ENCODE measurements at places on chromosomes 2 and 18. TPM values are rescaled to one million over a fixed set of nuclear protein-coding genes. Genes with fewer than 3 reads are reported as not detected.

The BOLL gene
- 256 TPM for polyA plus RNA-seq

The LYG2 gene
- not detected for polyA plus RNA-seq

The CRYGB gene
- not detected for polyA plus RNA-seq

The DNAJC5G gene
- 65.0 TPM for polyA plus RNA-seq

The FEV gene
- polyA plus RNA-seq, result not detected

The GAREM2 gene
- 4.6 TPM for polyA plus RNA-seq

The IL18RAP gene
- 0.47 TPM for polyA plus RNA-seq

The TMEM163 gene
- 24.0 TPM for polyA plus RNA-seq

The TUBB8B gene
- polyA plus RNA-seq, result 5.7 TPM

The SPDYA gene
- polyA plus RNA-seq, result 93.7 TPM

The ABCB11 gene
- 16.1 TPM for polyA plus RNA-seq

The SNX17 gene
- 96.5 TPM for polyA plus RNA-seq

The VPS54 gene
- polyA plus RNA-seq, result 27.4 TPM

The PLCL1 gene
- polyA plus RNA-seq, result 2.6 TPM

The ARHGAP28 gene
- 161 TPM for polyA plus RNA-seq

GRCh38 chr2:238413368-238413767 is 13.4 kb upstream of the ASB1 start:
- H3K27ac ChIP-seq, result no peak overlapping the region
- no peaks in the 10 kb centered on the region for H3K36me3 ChIP-seq
- no peaks in the 10 kb centered on the region for H3K27me3 ChIP-seq
- no peaks in the 10 kb centered on the region for H3K4me1 ChIP-seq
- no peak for DNase-seq

GRCh38 chr2:237870126-237870525 is 10.7 kb downstream of the RAMP1 start:
- H3K27ac ChIP-seq, result no peak overlapping the region
- H3K36me3 ChIP-seq, result no peaks in the 10 kb centered on the region
- H3K4me3 ChIP-seq, result no peak overlapping the region
- H3K27me3 ChIP-seq, result no peaks in the 10 kb centered on the region

DNA sequence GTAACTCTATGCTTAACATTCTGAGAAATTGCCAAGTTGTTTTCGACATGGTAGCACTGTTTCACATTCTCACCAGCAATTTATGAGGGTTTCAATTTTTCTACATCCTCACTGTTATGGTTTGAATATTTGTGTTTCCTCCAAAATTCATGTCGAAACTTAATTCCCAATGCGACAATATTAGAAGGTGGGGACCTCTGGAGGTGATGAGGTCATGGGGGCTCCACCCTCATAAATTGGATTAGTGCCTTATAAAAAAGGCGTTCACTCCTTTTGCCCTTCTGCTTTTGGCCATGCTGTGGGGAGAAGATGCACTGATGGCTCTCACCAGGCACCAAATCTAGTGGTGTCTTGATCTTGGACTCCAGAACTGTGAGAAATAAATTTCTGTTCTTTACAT is 110.3 kb downstream of the HRH4 start:
- no peak overlapping the region for H3K4me3 ChIP-seq
- H3K27me3 ChIP-seq, result no peaks in the 10 kb centered on the region
- H3K27ac ChIP-seq, result no peak overlapping the region
- H3K36me3 ChIP-seq, result no peaks in the 10 kb centered on the region

GRCh38 chr18:22451796-22452195 is 34.1 kb upstream of the CTAGE1 start:
- H3K27me3 ChIP-seq, result no peaks in the 10 kb centered on the region
- H3K36me3 ChIP-seq, result no peaks in the 10 kb centered on the region
- peaks cover 9% of the 10 kb centered on the region for H3K4me1 ChIP-seq
- H3K4me3 ChIP-seq, result no peak overlapping the region

GRCh38 chr18:39230086-39230803 is 1664.6 kb upstream of the CELF4 start:
- no peak overlapping the region for H3K27ac ChIP-seq
- no peak overlapping the region for H3K4me3 ChIP-seq
- DNase-seq, result no peak
- H3K4me1 ChIP-seq, result no peaks in the 10 kb centered on the region
- H3K27me3 ChIP-seq, result no peaks in the 10 kb centered on the region

DNA sequence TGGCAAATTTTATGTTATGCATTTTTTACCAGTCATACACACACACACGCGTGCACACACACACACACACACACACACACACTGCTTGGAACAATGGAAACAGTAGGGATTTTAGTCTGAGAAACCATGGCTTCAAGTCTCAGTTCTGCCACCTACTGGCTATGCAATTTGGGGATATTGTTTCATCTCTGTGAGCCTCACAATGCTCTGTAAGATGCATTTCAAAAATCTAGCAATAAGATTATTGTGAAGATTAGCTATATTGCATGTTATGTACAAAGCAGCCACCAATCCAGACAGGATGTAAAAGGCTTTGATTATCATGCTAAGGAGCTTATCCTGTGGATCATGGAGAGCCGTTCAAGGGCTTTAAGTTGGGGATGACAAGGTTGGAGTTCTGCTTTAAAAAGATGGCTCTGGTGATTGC is 401.4 kb downstream of the NBAS start:
- DNase-seq, result peak; percentile 31
- H3K27me3 ChIP-seq, result no peaks in the 10 kb centered on the region
- no peak overlapping the region for H3K4me3 ChIP-seq
- no peak overlapping the region for H3K27ac ChIP-seq
- H3K4me1 ChIP-seq, result peaks cover 3% of the 10 kb centered on the region

GRCh38 chr2:237638176-237638575 is 10.8 kb downstream of the LRRFIP1 start:
- no peak overlapping the region for H3K4me3 ChIP-seq
- H3K4me1 ChIP-seq, result no peaks in the 10 kb centered on the region

GRCh38 chr2:98310010-98310409 is 36.2 kb upstream of the CNGA3 start:
- H3K4me1 ChIP-seq, result no peaks in the 10 kb centered on the region
- H3K36me3 ChIP-seq, result no peaks in the 10 kb centered on the region
- H3K27me3 ChIP-seq, result no peaks in the 10 kb centered on the region
- no peak overlapping the region for H3K4me3 ChIP-seq
- H3K27ac ChIP-seq, result no peak overlapping the region

DNA sequence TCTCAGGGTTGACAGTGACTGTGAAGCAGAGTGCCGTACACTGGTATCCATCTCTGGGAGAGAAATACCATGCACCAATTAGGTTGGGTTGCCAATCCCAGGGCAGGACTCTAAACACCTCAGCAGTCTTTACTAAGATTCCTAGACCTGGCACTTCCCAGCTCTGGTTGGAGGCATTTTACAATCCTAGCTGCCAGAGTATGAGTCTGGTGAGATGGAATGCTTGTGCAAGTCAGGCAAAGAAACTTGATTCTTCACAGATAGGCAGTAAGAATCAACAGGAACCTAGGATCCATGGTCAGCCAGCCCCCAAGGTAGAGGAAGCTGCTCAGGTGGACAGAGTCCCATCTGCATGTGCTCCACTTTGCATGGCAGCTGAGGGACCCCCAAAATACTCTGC is 6.0 kb upstream of the UGT1A5 start:
- no peaks in the 10 kb centered on the region for H3K36me3 ChIP-seq
- no peak overlapping the region for H3K27ac ChIP-seq
- H3K4me3 ChIP-seq, result no peak overlapping the region
- no peaks in the 10 kb centered on the region for H3K27me3 ChIP-seq

DNA sequence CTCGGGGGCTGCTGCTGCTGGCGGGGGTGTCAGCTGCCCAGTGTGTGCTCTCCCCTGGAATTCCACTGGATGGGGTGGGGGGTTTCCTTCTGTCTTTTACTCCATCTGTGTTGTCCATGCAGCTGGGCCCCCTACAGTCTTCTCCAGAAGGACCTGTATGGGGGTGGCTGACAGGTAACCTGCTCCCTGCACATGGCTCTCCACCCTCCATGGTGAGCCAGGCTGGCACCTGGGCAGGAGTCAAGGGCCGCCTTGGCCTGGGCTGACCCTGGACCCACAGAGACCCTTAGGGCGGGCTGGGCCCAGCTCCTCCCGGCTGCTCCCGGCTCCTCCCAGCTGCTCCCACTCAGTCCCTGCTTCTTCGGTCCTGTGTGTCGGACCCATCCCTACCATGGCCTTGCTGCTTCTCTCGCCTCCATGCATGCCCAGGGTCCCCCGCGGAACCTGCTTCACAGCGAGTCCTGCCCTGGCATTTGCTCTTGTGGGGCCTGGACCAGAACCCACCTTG is 15.0 kb downstream of the SNTG2 start:
- no peaks in the 10 kb centered on the region for H3K36me3 ChIP-seq
- H3K27ac ChIP-seq, result no peak overlapping the region
- no peak overlapping the region for H3K4me3 ChIP-seq
- no peaks in the 10 kb centered on the region for H3K27me3 ChIP-seq
- no peaks in the 10 kb centered on the region for H3K4me1 ChIP-seq
- DNase-seq, result no peak

- H3K4me3 ChIP-seq, result peak overlapping the region; percentile 99
- DNase-seq, result peak; percentile 47
- peak overlapping the region; percentile 92 for H3K27ac ChIP-seq
- H3K36me3 ChIP-seq, result no peaks in the 10 kb centered on the region
- H3K4me1 ChIP-seq, result no peaks in the 10 kb centered on the region
- H3K27me3 ChIP-seq, result no peaks in the 10 kb centered on the region
Measured at GRCh38 chr18:46174342-46175041, 70.3 kb downstream of the HAUS1 start.

DNA sequence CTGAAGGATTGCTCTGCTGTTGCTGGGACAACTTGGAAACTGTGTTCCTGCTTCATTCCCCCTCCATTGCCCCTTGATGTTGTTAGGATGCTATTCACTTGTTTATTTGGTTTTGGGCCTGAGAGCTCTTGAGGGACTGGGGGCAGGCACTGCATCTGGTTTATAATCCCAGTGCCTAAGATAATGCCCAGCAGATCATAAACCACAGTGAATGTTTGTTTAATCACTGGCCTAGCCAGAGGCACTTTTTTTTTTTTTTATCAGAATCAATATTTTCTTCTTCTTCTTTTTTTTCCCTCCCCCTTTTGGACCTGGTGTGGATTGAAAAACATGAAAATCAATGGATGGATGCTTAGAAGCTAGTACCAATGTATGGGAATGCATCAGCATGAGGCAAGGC is 38.1 kb downstream of the KCNS3 start:
- peaks cover 20% of the 10 kb centered on the region for H3K4me1 ChIP-seq
- H3K4me3 ChIP-seq, result no peak overlapping the region
- no peak overlapping the region for H3K27ac ChIP-seq
- H3K36me3 ChIP-seq, result no peaks in the 10 kb centered on the region

DNA sequence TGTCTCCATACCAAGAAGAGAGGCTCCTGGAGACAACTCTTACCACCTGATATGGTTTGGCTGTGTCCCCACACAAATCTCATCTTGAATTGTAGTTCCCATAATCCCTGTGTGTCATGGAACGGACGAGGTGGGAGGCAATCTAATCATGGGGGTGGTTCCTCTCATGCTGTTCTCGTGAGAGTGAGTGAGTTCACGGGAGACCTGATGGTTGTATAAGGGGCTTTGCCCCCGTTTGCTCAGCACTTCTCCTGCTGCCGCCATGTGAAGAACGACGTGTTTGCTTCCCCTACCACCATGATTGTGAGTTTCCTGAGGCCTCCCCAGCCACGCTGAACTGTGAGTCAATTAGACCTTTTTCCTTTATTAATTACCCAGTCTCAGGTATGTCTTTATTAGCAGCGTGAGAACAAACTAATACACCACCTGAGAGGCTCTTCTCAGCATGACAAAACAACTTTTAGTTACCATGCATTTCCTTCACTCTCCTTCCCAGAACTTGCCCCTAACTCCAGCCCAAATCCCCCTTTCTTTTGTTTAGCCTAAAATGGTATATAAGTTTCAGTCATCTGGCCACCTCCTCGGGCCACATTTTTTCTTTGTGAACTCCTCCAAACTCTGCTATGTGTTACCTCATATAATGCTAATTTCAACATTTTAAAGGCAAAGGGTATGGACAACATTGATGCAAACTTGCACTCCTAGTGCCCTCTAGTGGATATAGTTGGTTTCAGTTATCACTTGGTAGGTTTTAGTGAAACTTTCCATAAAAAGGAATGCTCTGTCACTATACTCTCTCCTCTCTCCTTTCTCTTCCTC is 58.6 kb upstream of the SLC25A52 start:
- no peak for DNase-seq
- H3K27ac ChIP-seq, result no peak overlapping the region
- H3K4me1 ChIP-seq, result peaks cover 11% of the 10 kb centered on the region
- no peaks in the 10 kb centered on the region for H3K36me3 ChIP-seq
- H3K4me3 ChIP-seq, result no peak overlapping the region
- no peaks in the 10 kb centered on the region for H3K27me3 ChIP-seq

DNA sequence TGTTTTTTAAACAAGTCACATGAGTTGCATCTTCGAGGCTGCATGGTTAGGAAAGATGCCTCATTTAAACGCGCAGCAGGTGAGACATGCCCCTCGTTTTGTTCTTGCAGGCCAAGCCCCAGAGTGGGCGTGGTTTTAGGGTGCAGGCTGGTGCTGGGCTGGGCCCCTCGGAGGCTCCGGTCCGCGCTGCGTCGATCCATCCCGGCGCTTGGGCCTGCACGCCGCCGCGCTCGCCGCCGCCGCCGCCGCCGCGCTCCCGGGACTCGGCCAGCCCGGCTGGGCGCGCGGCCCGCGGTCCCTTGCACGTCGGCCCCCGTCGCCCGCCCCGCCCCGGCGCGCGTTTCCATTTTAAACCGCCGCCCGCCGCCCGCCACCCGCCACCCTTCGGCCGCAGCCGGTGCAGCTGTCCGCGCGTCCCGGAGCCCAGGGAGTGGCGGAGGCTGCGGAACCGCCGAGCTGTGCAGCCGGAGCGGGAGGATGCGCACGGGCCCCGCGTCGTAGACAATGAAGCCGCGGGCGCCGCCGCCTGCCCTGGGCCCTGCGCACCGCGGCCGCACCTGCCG is 175.5 kb downstream of the AGAP1 start:
- no peak overlapping the region for H3K4me3 ChIP-seq
- H3K36me3 ChIP-seq, result no peaks in the 10 kb centered on the region
- DNase-seq, result peak; percentile 64

- H3K36me3 ChIP-seq, result no peaks in the 10 kb centered on the region
- no peaks in the 10 kb centered on the region for H3K27me3 ChIP-seq
- peaks cover 20% of the 10 kb centered on the region for H3K4me1 ChIP-seq
- DNase-seq, result no peak
- H3K27ac ChIP-seq, result no peak overlapping the region
- H3K4me3 ChIP-seq, result no peak overlapping the region
Measured at GRCh38 chr2:96541398-96542152, 5.0 kb downstream of the ARID5A start.

GRCh38 chr2:225120186-225120585 is 77.9 kb upstream of the DOCK10 start:
- no peak for DNase-seq
- no peaks in the 10 kb centered on the region for H3K27me3 ChIP-seq
- H3K4me3 ChIP-seq, result no peak overlapping the region
- no peak overlapping the region for H3K27ac ChIP-seq
- H3K4me1 ChIP-seq, result no peaks in the 10 kb centered on the region

DNA sequence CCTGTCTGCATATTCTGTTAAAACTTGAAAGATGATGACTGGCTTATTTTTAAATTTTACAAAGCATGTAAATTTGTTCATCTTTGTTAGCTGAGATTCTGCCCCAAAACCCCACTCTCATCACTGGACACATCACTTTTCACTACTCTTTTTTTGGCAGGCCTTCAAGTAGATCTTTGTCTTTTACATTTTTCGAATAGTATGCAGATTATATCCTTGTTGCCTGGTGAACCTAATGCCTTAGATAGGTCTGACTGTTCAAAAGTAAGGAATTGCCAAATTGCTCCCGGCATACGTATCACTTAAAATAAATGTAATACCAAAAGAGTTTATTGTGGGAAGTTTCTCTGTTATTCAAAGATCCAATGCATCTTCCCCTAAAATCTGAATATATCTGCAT is 303.3 kb downstream of the XIRP2 start:
- no peaks in the 10 kb centered on the region for H3K36me3 ChIP-seq
- H3K4me1 ChIP-seq, result no peaks in the 10 kb centered on the region
- no peak for DNase-seq
- no peak overlapping the region for H3K4me3 ChIP-seq
- no peaks in the 10 kb centered on the region for H3K27me3 ChIP-seq
